Cortex of kidney (tissue), 1 donor: ENCODE measurements at places on chromosomes 5 and 9.

DNA sequence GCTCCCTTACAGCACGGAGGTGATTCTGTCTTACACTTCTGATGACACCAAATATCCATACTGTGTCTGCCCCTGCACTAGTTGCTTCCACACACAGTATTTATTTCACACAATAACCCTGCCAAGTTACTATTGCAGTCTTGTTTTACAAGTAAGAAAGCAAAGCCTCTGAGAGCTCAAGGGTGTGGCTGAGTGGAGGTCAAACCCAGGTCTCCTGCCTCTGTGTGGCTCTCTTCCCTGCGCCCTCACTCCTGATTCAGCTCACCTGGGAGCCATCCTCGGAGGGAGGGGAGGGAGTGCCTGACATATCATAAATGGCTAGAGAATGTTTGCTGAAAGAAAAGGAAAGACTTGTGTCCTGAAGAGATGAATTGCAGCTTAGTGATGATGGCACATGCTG is 41.0 kb downstream of the MVB12B start:
- DNase-seq: no peak

DNA sequence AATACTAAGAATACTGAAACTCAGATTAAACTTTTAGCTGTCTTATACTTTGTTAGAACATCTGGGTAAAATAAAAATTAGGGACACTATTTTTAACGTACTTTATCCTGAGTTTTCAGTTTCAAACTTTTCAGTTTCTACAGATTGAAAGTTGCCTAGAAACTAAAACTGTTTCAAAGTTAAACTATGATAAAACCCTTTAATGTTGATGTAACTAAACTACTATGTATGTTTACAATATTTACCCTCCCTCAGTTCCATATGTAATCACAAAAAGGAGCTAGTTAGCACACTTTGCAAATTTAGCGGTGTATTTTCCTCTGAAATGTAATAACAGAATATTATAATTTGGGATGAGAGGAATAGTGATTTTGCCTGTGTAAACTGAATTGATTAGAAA is 105.9 kb downstream of the MTREX start:
- DNase-seq: no peak

GRCh38 chr5:2709976-2710689 is 41.3 kb downstream of the IRX2 start:
- no peak for DNase-seq

GRCh38 chr5:146772881-146773466 is 105.6 kb downstream of the PPP2R2B start:
- DNase-seq: no peak

DNA sequence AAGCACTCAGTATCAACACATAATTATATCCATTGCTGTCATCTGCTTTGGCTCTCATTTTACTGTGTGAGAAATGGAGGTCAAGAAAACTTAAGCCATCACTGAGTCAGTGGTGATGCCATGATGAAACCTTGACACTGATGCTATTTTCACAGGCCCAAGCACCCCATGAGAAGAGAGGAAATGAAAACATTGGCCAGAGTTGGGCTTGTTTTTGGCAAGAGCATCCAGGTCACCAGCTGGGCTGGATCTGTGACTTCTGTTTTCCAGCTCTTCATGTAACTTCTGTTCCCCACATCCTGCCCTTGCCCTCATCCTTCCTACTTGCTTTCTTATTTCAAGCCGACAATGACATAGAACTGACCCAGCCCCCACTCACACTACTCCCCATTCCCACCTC is 10.0 kb downstream of the LCP2 start:
- DNase-seq: no peak

DNA sequence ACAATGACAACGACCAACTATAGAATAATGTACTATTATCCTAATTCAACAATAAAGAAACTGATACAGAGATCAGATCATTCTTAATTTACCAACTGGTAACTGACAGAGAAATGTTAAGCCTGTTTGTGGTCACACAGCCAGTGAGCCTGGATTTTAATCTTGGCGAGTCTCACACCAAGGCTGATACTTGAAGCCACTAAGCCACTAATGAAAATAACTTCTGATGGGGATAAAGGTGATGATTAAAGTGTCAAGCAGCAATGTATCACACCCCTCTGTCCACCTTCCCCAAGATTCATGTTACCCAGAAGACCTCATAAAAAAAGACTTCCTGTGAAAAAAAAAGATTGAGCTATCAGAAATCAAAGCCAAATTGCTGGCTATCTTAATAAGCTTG is 350.5 kb downstream of the SPOCK1 start:
- no peak for DNase-seq

- DNase-seq: no peak
These were observed 30.6 kb upstream of the MATR3 start for GRCh38 chr5:139262742-139263445.

- DNase-seq: no peak
These were observed 8.1 kb downstream of the SPRY4 start for GRCh38 chr5:142316681-142317080.

DNA sequence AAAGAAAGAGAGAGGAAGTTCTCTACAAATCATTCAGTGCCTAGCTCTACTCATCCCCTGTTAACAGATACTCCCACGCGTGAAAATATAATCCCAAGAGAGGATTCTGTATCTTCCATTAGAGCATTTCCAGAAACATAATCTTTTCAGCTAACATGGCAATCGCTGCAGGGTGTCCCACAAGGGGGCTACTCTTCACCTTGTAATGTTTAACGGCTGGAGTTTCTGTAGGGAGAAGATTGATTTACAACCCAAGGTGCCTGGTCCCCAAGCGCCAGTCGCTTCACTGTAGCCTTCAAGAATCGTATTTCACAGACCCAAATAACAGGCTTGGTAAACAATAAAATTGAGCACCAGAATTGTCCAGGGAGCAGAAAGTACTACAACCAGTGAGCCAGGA is 318.7 kb downstream of the TLE1 start:
- no peak for DNase-seq

DNA sequence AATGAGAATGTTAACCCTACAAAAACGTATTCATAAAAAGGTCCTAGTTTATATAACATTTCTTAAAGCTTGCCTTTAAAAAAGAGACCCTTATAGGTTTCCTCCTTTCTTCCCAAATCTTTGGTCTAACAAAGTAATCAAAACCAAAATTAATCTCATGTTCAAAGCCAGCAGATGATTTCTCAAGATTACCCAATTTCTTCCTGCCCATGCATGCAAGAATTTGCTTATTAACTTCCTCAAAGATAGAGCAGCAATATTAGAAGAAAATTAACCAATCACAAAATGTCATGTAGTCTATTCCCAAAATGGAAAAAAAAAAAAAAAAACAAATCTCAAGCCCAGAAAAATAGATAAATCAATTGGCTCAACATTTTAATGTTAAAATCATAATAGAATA is 114.9 kb downstream of the MLLT3 start:
- no peak for DNase-seq

DNA sequence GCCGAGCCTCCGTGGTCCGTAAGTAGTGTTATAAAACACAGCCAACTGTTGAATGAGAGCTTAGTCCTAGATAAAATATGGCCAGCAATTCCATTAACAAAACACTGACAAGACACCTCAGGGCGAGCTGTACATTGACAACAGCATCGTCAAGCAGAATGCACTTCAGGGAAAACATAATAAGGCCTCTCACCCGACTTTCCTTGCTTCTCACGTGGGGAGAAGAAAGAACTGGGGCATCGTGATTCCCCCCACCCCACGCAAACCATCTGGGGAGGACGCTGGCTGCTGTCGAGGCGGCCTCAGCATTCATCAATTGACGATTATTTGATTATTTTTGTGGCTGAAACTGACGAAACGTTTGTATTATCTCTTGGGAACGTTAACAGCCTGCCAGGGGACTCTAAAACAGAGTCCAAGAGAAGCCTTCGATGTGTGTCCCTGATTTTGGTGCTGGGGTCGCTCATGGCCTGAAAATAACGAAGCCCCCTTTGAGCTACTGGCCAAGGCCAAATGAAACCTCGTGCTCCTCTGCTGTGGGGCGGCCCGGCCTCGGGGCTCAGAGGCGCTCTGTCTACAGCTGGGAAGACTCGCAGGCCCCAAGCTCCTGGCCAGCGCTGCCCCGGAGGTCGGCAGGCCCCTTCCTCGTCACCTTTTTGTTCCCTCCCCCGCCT is 464 bp downstream of the GDF9 start:
- no peak for DNase-seq

DNA sequence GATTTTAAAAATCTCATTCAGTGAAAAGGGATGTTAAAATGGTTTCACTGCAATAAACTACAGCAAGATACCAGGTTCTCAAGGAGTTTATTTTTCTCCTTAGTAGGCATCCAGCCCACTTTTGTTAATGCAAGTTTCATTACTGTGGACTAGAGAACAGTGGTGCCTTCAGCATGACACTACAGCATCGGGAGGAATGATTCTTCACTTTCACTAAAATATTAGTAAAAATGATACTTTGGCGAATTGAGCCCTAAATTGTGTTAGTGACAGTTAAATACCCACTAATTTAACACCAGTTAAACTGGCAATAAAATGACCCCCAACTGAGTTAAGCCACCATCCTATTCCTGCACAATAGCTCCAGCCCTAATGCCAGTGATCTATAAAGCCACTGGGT is 152.2 kb upstream of the MPDZ start:
- no peak for DNase-seq

DNA sequence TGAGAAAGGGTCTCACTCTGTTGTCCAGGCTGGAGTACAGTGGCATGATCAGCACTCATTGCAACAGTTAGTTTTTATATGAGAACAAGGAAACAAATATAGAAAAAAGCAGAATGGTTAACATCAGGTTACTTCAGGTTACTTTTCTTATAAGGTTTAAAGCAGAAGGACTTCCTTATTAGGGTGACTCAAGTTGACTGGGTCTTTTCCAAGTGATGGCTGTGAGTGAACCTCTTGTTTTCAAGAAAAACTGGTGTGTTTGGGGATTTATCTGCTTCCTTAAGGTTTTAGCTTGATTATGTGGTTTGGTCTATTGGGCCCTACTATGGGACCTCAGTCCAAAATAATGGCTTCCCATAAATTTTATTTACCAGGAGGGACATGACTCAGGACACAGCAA is 99.2 kb downstream of the ARRDC3 start:
- DNase-seq: no peak

- DNase-seq: peak; percentile 50
These were observed 720 bp downstream of the TUSC1 start for GRCh38 chr9:25677301-25678146.

DNA sequence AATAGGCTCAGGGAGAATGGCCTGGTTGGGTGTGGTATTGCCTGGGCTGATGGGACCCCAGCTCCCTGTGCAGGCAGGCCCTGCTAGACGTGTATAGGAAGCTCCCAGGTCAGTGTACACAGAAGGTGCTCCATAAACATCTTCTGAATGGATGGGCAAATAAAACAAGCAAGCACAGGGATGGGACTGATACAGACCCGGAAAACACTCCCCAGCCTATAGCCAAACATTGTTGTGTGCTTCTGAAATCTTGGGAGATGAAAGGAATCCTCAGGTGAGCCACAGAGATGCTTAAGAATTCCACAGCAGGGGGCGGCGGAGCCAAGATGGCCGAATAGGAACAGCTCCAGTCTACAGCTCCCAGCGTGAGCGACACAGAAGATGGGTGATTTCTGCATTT is 151.8 kb downstream of the ENTREP1 start:
- DNase-seq: no peak

GRCh38 chr5:123147741-123148140 is 58.7 kb downstream of the PRDM6 start:
- DNase-seq: no peak

- DNase-seq: no peak
These were observed 3.2 kb downstream of the TPM2 start for GRCh38 chr9:35686222-35687203.

- no peak for DNase-seq
These were observed 48.1 kb downstream of the POC5 start for GRCh38 chr5:75668977-75669689.

- no peak for DNase-seq
These were observed 29.2 kb upstream of the DPYSL3 start for GRCh38 chr5:147539053-147539452.

DNA sequence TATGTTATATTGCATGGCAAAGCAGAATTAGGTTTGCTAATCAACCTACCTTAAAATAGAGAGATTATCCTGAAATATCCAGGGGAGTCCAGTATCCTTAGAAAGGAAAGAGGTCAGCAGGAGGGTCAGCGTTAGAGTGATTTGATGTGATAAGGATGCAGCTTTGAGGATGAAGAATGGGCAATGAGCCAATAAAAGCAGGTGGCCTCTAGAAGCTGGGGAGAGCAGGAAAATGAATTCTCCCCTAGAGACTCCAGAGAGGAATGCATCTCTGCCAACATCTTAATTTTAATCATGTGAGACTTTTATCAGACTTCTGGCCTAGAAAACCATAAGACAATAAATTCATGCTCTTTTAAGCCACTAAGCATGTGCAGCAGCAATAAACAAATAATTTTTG is 65.7 kb upstream of the SYK start:
- DNase-seq: no peak

DNA sequence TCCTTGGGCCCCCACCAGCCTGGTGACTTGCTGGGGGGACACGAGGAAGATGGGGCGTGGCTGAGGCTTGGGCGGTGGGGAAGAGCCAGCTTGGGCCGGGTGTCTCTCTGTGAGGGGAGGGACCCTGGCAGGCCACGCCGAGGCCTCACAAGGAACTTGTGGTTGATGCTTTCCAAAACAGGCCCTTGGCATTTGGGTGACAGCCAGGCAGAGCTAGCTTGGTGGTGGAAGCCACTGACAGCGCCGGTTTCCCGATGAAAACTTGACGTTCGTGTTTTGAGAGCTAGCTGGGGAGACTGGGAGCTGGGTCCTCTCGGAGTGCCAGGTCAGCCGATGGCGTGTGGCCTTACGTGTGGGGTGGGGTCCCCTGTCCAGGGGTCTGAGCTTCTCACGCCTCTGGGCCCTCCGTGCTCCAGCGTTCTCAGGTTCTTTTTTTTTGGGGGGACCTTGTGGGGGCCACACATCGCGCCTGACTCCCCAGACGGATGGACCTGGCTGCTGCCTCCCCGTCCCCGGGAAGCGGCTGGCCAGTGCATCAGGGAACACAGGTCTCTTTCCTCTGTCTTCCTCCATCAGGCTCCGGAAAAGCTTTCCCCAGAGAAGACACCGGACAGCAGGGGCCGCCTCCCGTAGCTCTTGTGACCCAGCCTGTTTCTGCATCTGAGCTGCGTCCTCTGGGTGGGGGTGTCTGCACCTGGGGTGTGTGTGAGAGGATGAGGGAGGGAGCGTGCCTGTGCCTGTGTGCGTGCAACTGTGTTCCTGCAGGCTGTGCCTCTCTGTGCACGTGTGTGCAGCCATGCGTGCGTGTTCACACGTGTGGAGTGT is 129.3 kb upstream of the LPCAT1 start:
- no peak for DNase-seq

DNA sequence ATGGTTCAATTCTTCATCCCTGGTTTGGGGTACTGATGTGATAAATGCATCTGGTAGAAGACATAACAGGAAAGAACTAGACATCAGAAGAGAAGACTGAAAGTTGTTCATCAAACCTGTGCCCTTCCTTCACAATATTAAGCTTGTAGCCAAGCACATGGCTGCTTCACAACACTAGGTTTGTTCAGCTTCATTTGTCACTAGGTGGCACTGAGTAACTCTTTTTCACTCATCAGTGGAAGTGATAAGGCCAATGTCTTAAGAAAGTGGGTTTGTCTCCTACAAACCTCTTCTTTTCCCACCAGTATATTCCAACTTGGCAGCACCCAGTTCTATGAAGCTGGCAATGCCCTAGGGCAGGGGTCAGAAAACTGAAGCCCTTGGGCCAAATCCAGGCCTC is 26.9 kb downstream of the ZNF484 start:
- no peak for DNase-seq

GRCh38 chr9:93257808-93258331 is 73.9 kb downstream of the WNK2 start:
- DNase-seq: no peak

- no peak for DNase-seq
These were observed 463.3 kb downstream of the IRX1 start for GRCh38 chr5:4058899-4059298.
